Ureter (tissue), 1 donor: ENCODE measurements at places on chromosomes 16 and 17. TPM values are rescaled to one million over a fixed set of nuclear protein-coding genes. Genes with fewer than 3 reads are reported as not detected.

The PRR15L gene
- total RNA-seq = 12.2 TPM

GRCh38 chr17:10683853-10684252 lies 13.5 kb downstream of the SCO1 start:
- DNase-seq = no peak

GRCh38 chr16:77866752-77867151 lies 78.4 kb downstream of the VAT1L start:
- DNase-seq = no peak

GRCh38 chr16:78957317-78958100 lies 643.0 kb downstream of the MAF start:
- DNase-seq = no peak

DNA sequence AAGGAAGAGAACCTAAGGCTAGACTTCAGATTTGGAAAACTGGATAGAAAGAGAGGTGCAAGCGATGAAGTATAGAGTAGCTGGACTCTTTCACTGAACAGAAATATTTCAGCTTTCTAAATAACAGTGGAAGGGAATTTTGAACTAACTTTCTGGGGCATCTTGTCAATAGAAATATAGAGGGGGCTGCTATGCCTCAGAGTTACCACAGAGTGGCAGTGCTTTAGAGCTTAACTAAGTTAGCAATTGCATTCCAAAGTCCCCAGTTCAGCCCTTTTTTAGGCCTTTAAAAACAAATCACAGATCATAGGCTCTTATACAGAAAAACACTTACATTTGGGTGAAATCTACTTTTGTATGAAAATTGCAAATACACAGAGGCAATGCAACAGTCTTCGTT lies 154.2 kb upstream of the CDH8 start:
- DNase-seq = no peak

GRCh38 chr16:23651943-23652468 lies 10.7 kb downstream of the DCTN5 start:
- no peak for DNase-seq
